ENCODE measurements at places on chromosomes 4 and X.

- DNase-seq = no peak
These were observed 14.1 kb upstream of the RHOXF2 start for GRCh38 chrX:120144178-120144844.

DNA sequence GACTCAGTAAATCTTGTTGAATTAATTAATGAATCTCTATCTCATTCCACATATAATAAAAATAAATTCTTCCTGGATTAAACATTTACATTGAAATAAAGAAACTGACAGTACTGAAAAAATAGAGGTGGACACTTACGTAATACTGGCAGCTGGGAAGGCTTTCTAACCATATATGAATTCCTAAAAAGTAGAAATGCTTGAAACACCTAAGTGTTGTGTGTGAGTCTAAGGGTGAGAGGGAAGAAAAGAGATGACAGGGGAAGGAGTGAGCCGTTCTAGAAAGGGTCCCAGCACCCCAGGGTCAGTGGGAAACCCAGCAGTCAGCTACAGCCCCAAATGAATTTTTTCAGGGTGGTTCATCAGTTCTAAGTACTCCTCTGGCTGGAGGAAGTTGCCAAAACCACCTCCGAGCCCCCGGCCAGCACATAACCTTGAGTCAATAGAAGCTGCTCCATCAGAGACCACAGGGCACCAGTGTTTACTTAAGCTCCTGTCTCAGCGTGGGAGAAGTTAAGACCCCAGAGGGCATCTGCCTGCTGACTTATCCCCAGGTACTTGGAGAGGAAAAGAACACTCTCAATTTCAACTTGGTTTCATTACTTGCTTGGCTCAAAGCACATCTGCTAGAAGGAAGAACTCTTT lies 18.3 kb downstream of the GAB3 start:
- no peak for DNase-seq

DNA sequence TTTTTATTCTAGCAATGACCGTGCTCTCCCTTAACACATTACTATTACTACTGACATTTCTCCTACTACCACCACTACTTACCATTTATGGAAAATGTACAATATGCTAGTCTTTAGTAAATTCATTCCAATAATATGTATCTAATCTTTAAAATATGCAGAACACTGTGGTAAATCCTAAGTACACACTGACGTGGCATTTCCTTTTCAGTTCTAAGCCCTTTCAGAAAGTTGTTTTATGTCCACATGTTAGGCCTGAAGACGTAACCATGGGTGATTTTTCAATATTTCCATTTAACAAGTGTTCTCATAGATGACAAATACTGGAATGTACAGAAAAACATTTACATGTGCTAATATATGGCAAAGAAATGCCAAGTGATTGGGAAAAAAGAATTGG lies 268.6 kb upstream of the SLIT2 start:
- DNase-seq = no peak

DNA sequence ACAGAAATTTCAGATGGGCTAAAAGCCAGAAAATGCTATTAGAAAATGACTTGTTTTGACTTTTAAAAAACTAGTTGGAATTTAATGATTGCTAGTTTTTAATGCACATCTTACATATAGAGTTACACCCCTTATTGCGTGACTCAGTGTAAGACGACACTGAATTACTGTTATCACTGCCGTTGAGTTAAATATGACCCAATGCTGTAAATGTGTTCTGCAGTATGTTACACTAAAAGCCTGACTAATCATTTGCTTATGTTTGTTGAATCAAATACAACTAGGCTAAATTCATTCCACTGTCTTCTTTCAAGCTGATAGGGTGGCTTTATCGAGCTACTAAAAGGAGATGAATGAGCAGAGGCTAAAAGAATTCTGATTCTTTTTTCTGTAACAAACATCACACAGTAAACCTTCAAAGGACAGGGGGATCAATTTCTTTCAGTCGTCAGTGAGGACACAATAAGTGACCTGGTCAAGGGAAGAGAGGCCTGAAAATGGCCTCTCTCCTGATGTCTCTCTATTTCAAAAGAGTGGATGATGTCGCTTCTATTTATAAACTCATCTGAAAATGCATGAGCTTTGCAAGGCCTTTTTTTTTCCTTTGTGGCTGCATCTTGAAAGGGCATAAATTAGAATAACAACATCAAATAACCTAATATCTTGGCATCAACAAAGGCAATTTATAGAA lies 142.2 kb upstream of the KCNIP4 start:
- DNase-seq = no peak

- DNase-seq = no peak
These were observed 173.2 kb downstream of the CBLL2 start for GRCh38 chrX:22445880-22446279.

- DNase-seq = no peak
These were observed 36.2 kb downstream of the CTBP1 start for GRCh38 chr4:1212546-1213335.

- DNase-seq = no peak
These were observed 91.1 kb upstream of the SMAD1 start for GRCh38 chr4:145390571-145390970.

DNA sequence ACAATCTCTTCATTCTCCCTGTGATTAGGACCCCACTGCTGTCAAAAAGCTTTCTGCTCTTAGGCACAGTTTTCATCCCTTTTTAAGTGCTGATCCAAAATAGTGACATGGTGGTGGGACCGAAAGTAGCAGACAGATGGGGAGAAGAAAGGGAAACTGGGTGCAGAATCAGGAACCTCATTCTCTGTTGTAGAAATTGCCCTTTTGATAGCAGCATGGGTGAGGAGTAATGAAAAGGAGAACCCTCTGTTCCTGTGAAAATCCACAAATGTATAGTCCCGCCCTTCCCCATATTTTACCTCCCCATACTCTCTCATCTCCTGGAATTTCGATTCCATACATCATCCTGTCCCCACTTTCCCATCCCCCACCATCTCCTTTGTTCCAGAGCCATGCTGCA lies 126.5 kb downstream of the STIM2 start:
- DNase-seq = no peak

GRCh38 chr4:152992466-152992865 lies 56.3 kb downstream of the FHDC1 start:
- DNase-seq = no peak

DNA sequence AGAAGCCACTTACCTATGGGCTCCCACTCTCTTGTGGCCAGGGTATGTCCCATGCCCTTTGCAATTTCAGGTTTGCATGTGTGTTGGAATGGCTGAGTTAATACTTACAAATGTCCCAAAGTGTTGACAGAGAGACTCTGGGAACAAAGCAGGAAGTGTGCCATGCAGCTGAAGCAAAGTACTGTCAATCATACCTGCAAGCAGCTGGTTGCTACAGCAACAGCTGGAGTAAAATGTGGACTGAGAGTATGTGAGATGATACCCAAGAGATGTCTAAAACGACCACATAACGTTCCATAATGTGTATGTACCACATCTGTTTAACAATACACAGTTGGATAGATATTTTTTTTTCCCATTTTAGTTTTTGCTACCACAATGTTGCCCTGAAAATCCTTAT lies 82.8 kb upstream of the CAMK2D start:
- no peak for DNase-seq

DNA sequence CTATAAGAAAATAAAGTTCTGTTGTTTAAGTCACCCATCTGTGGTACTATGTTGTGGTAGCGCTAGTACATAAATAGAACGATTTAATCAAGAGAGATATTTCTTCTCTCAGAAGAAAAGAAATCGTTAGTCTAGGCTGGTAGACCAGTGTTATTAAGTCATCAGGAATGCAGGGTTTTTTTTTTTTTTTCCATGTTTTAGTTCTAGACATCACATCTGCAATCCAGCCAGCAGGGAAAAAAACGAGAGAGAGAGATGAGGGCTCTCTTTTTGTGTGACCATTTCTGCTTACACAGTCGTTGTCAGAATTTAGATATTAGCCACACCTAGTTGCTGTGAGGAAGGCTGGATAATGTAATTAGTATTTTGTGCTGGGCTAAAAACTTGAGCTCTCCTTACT lies 417.4 kb downstream of the TMA16 start:
- no peak for DNase-seq

GRCh38 chr4:20037745-20038144 lies 214.0 kb upstream of the SLIT2 start:
- DNase-seq = no peak

DNA sequence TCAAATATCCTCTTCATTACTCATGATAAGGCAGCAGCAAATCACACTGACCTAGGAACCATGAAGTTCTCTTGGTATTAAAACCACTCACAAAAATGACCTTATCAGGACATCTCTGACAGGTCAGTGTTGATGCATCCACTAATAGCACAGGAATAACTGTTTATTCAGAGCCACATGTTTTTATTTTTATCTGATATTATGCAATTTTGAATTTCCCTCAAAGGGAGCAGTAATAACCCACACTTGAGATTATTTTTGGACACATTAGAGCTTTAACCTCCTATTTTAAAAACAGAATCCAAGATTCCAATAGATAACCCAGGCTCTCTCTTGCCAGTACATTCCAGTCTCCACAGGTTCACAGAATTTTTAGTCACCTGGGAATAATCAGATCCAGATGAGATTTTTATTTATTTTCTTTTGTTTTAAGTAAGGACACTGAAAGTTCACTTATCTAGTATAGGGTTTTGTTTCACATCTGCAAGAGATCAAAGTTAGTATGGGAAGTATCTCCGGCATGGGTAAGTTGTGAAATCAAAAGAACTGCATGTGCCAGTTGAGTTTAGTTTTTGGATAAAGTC lies 36.3 kb upstream of the MYOZ2 start:
- no peak for DNase-seq

DNA sequence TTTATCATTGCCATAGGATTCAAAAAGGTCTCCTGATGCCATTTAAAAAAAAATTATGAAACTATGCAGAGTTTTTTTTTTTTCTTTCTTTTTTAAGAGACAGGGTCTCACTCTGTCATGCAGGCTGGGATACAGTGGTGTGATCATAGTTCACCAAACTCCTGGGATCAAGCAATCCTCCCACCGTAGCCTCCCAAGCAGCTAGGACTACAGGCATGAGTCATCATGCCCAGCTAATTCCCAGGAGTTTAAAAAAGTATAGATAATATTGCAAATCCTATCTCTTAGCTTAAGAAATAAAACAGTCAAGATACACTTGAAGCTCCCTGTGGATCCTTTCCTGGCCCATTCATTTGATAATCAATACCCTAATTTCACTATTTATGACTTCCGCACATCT lies 58.6 kb upstream of the PRSS48 start:
- DNase-seq = no peak

DNA sequence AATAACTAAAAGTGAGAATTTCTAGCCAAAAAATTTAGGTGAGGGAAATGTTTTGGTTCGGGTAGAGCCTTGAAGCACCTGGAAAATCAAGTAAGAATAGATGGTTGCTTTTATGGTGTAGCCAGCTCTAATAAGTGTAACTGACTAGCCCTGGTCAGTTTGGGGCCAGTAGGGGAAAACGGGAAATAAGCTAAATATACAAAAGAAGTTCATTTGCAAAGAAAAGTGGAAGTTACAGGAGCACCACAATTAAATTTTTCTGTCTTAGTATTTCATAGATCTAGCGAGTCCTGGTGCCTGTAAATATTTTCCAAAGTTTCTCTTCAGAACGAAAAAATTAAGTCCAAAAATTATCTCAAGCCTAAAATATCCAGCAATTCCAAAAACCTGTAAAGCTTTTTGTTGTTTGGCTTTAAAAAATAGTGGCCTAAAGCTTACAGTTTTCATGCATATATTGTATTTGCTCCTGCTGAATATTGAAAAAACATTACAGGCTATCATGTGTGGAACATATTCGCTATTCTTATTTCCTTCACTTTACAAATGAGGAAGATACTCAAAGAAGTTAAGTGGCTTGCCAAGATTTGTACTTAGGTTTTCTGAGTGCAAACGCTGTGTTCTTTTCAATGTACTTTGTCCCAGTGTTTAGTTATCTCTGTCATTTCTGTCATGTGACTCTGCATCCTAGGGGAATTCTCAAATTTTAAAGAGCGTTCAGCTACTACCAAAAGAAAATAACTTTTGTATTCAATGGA lies 7.3 kb upstream of the PTPN13 start:
- DNase-seq = no peak

GRCh38 chrX:79375340-79375739 lies 8.2 kb upstream of the ITM2A start:
- DNase-seq = no peak

GRCh38 chrX:108171671-108172070 lies 80.1 kb downstream of the ATG4A start:
- no peak for DNase-seq

DNA sequence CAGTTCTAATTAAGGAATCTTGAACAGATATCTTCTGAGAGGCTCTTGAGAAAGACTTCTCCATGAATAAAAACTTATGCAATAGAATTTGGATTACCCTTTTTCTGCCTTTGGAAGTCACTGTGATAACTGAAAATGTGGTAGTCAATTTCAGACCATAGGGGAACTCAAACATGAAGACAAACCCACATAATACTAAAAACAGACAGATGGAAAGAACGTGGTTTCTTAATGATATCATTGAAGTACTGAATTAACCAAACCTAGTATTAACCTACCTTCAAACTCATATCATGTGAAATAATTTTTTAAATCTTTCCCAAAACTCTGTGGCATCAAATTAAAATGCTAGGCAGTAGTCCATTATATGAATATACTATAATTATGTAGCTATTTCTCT lies 153.5 kb downstream of the CAMK2D start:
- DNase-seq = no peak

- DNase-seq = no peak
These were observed 89.5 kb downstream of the AASDH start for GRCh38 chr4:56297776-56298175.

DNA sequence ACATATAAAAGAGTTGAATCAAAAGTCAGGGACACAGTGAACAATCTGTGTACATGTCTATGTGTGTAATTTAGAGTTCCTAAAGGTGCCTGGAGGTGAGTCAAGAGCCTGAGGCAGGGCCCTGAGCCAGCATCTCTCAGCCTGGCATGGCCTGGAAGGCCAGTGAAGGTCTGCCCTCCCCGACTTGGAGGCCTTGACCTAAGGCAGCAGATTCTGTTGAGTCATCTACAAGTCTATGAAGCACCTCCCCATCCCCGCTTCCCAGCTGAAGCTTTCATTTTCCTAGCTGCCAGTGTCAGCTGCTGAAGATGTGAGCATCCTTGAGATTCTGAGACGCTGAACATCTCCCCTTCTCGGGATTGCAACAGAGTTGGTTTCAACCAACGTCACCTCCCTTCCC lies 583.9 kb downstream of the BCOR start:
- DNase-seq = no peak

Data from activated CD4-positive, alpha-beta T cell treated with anti-CD3 and anti-CD28 coated beads, Interleukin-2, amount 50 U/mL, for 4 hours (primary cell).